ENCODE measurements at places on chromosomes 16 and 17.

GRCh38 chr16:60414613-60415012, 1621.6 kb downstream of the CDH8 start:
- no peak for DNase-seq

DNA sequence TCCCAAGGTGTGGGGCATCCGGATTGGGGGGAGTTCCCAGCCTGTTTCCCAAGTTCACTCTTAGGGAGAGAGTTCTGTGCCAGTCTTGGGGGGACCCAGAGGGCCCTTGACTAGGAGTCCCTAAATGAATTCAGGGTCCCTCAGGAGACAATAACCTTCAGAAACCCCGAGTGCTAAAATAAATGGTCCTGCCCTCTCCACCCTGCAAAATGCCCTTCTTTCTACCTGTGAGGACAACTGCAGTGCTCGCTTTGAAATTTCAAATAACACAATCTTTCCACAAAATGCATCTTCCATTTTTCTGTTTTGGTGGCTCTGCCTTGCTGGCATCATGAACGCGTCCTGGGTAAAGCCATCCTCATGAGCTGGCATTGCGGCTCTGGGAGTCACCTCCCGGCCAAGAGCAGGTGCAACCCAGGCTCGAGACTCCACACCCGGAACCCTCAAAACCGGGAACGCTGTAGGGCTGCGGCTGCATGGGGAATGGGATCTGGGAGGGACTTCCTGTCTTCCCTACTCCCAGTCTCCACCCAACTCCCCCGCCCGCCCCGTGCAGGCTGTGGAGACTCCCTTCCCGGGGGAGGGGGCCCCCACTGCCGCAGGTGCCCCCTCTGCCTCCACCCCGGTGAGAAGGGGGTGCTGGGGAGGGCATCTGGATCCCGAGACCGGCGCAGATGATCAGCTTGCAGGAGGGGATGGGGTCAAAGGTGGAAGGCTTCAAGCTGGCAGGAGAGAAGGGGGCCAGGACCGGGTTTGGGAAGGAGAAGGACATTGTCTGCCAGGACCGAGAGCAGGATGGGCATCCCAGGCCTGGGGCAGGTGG, at the start of gene ZNF205:
ZNF205 (plus strand) TSS at position 529 of the 823 bp plus-strand sequence. CDS start 845 bp downstream, outside the sequence.
- no peak for DNase-seq

DNA sequence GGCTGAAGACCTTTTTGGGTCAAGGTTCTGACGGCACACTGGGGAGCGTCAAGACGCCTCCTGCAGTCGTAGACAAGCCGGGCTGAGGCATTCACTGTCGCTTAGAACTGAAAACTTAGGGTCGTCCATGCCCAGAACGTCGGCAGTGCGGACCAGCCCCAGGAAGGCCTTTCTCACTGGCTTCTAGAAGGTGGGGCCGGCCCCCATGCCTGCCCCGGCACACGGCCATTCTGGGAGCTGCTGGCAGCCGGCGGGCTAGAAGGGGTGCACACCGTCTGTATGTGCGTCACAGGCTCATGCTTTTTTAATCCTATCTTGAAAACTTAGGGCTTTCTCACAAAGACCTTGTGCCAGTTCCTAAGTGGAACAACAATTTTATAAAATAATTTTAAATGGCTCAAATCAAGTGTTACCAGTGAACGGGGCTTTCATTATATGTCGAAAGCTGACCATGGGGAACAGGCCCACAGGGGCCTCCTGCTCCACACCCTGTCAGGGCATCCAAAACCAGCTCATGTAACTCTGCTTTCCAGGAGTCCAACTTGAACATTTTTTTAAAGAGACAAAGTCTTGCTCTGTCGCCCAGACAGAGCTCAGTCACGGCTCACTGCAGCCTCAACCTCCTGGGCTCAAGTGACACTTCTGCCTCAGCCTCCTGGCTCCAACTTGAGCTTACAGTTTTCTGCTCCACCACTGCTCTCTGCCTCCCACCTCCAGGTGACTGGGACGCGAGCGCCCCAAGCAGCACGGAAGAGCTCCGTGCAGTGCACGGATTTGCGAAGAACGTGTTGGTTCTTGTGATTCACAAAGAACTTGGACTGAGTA, 111.2 kb downstream of the ANKRD11 start:
- no peak for DNase-seq

DNA sequence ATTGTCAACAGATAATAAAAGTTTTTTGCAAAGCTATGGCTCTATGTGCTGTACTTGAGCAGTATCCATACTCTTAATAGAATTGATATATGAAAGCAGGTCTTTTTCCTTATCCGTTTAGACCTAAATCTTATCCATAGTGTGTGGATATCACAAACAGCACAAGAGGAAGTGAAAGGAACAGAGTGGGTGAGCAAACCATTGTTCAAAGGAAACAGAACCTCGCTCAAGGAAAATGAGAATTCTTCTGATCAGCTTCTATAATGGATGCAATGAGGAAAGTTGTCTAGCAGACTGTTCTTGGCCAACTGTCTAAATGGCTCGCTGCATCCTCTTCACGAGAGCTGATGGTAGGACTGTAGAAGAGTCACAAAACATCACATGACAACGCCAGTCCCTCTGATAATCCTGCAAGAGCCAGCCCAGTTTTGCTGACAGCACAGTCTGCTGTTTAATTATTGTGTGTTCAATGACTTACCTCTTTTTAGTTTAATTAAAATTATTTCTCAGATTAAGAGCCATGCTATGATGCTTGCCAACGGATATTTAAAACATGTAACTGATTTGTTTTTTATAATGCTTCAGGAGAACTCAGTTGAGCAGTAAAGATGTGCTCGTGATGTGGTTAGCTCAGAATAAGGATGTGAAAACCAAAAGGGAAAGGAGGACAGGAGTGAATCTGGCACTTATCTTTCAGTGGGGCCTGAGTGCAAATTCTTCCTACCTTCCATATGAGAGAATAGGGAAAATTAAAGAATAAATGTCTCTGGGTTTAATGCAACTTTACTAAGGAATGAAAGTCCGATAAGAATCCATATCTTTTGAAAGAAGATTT, 38.5 kb downstream of the WWOX start:
- no peak for DNase-seq

GRCh38 chr17:5789528-5789927, 205.2 kb upstream of the NLRP1 start:
- no peak for DNase-seq

DNA sequence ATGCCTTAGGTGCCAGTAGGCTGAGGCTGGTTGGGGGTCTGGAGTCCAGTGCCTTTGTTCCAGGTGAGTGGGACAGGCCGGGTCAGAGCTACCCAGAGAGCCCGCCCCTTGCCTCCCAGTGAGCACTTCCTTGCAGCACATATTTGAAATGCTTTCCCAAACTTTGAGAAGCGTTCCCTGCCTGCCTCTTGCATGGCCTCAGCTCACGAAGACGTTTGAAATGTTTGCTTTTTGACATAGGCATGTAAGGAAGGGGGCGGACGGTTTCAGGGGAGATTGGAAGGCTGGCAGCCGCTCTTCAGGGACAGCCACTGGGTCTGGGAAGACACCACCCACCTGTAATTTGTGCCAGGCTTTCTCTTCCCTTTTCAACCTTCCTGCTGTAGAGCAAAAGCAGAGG, 5.1 kb upstream of the FOXL1 start:
- DNase-seq, result no peak

DNA sequence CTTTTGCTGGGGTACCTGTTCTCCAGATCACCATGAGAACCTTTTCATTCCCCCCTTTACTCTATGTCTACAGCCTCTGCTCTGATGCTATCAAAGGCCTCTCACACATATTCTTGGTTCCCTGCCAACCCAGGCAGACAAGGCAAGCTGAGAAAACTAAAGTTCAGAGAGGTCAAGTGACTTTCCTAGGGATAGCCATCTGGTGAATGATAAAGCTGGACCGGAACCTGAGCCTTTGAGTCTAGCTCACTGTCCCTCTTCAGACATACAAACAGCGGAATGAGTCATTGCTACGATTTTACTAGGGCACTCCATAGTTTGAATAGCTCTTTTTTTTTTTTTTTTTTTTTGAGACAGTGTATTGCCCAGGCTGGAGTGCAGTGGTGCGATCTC, 73.3 kb downstream of the XYLT1 start:
- peak; percentile 14 for DNase-seq

- no peak for DNase-seq
Measured at GRCh38 chr16:48098472-48098871, 57.3 kb downstream of the ABCC12 start.

DNA sequence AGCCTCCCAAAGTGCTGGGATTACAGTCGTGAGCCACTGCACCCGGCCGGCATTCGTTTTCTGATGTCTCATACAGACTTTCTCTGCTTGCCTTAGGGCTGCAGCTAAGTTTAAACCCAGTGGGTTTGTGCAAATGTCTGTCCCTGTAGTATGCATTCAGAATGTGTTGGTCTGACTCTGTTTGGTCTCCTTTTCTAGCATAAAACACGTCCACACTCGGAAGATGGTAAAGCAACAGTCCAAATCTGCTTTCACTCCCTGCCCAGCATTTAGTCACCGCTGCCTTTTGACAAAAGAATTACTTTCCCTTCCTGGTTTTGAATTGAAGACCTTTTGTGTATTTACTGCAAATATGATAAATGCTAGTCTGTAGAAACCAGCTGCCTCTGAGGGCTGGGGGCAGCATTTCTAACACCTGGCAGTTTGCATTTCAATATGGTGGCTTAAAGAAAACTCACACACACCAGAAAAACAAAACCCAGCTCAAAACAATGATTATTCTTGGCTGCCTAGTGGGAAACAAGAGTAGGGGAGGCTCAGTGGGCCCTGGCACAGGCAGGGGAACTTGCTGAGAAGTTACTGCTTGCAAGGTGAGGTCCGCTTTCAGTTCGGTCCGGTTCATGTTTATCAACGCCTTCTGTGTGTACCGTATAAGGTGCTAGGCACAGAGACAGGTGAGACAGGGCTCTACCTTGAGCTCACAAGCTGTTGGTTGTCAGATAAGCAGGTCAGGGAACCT, 56.9 kb downstream of the MSI2 start:
- no peak for DNase-seq

DNA sequence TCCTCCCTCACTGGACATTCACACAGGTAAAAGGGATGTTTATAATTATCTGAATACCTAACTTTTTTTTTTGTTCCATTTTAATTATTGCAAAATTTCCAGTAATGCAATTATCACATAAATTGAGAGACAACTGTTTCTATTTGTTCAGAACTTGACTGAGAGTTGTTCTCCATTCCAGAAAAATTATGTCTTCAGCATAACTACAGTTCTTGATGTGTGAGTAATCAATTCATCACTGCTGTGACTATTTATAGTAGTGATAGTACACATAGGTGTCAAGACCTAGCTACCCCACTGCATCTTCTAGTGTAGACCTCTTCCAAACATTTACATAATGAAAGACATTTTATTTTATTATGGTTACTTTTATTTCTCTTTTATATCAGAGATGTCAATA, 5.8 kb upstream of the TNRC6A start:
- DNase-seq, result no peak

- no peak for DNase-seq
Measured at GRCh38 chr17:80876950-80877728, 114.5 kb upstream of the CHMP6 start.

DNA sequence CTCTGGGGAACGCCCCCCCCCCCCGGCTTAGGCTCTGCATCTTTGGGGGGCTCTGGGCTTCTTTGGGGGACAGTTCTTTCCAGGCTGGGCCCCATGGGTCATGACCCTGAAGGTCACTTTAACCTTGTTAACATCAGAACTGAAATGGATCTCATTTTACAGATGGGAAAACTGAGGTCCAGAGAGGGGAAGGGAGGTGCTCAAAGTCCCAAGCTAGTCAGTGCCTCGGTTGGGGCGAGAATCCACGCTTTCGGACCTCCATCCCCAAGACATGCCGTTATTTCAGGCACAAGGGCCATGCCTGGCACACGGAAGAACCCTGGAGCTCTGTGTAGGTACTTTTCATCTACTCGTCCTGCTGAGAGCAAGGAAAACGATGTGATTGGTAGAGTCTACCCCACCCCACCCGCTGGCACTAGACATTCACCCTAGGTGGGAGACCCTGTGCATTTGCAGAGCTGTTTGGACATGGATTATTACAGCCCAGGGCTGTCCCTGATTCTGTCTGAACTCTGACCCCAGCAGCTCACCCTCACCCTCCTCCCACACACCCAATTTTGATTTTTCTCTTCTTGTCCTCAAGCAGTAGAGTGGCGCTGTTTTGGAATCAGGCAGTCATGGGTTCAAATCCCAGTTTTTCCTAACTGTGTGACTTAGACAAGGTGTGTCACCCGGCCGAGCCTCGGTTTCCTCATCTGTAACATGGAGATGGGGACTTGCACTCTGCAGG, 155.1 kb upstream of the CDC42EP4 start:
- no peak for DNase-seq

DNA sequence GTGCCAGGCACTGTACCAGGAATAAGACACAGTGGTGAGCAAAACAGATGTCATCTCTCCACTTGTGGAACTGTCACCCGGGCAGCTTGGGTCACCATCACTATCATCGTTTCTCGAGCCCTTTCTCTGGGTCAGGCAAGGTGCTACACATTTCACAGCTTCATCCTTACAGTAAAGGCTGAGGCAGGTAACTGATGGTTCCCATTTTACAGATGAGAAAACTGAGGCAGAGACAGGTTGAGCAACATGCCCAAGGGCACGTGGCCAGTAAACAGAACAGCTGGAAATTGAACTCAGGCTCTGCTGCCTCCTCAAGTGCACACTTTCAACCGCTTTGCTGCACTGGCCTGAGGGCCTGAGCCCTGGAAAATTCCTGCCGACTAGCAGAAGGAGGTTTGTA, 294.6 kb downstream of the XYLT1 start:
- DNase-seq, result no peak

GRCh38 chr17:31811101-31811500, 47.9 kb downstream of the COPRS start:
- DNase-seq, result no peak

DNA sequence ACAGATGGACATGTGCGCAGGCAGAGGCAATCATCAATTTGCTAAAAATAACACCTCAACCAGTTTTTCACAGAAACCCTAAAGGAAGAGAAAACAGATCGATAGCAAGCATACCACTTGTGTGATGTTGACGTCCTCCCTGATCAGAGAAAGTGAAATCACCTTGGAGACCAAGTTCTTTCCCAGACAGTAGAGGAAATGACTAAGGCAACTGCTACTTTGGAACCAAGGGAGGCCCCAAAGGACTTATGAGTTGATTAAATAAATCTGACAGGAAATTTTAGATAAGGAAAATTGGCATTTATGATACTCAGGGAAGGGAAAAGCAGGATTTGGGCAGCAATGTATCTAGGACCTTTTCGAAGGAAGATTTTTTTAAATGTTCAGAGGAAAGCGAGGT, 267.1 kb upstream of the ASIC2 start:
- DNase-seq, result no peak

- no peak for DNase-seq
Measured at GRCh38 chr17:44257815-44258760, 9.8 kb downstream of the SLC4A1 start.

- no peak for DNase-seq
Measured at GRCh38 chr16:67965668-67966548, 2.5 kb downstream of the SLC12A4 start.

- DNase-seq, result no peak
Measured at GRCh38 chr17:59751955-59752413, 44.5 kb downstream of the VMP1 start.
